NB4 (cell line): ENCODE measurements at places on chromosomes 2 and 18.

DNA sequence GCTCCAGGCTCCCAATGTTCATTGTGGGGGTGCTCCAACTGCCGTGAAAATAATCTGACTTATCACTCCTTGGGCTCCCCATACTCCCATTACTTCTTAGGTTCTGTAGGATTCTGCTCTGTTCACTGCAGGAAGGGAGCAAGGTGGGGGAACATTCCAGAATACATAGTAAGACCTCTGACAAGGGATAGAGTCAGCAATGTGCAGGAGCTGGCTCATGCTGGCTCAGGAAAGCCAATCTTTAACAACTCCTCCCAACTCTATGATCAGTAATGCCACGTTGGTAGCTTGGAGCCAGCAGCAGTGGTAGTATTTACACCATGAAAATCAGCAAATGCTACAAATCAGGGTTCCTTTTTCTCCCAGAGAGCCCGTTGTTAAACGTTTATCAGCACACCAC is 44.4 kb downstream of the FECH start:
- DNase-seq = no peak

DNA sequence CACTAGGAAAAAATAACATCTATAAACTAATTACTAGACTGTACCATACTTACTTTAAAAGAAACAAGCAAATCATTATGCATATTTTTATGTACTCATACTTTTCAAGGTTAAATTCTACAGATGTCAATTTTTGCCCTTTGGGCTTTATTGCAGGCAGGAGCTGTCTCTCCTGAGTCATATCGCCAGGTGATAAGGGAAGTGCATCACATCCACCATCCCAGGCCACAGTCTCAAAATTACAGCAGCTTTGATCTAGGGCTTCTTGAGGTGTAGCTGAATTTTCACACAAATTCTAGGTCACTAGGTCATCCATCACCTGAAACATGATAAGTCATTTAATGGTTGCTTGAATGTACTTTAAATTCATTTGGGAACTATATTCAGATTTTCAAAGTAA is 38.4 kb upstream of the FRZB start:
- DNase-seq = no peak

- peak; percentile 54 for DNase-seq
These were observed 35.7 kb upstream of the MAT2A start for GRCh38 chr2:85503168-85503850.

GRCh38 chr2:127115471-127116199 is 8.7 kb upstream of the BIN1 start:
- DNase-seq = no peak

DNA sequence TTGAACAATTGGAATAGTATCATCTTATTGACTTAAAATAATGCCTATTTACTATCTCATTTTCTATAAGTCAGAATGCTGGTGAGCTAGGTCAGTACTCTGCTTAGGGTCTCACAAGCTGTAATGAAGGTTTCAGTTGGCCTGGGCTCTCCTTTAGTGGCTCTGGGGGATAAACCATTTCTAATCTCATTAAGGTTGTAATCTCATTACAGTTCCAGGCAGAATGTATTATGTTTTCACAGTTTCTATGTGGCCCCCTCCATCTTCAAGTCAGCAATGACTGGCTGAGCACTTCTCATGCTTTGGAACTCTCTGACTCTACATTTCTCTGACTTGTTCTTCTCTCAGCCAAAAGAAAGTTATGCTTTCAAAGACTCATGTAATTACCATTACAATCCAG is 163.1 kb downstream of the CCDC178 start:
- no peak for DNase-seq

DNA sequence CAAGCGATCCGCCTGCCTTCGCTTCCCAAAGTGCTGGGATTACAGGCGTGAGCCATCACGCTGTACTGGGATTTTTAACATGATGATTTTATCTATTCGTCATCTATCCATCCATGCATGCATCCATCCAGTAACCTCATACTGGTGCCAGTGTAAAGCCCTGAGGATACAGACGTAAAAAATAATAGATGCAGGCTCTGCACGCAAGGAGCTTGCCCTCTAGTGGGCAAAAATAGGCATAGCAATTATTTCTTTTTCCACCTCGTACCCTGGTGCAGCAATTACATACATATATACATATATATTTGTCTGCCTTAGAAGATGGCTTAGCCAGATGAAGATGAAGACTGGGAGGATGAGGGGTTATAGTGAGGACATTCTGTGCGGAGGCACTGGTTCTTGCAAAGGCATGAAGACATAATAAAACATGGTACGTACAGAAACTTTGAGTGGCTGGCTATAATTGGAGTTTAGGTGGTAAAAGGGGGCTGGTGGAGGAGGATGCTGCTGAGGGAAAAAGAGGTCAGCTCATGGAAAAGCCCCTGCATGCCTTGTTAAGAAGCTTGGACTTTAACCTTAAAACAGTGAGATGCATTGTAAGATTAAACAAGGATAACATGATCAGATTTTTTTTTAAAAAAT is 19.6 kb upstream of the RPIA start:
- peak; percentile 59 for DNase-seq

- no peak for DNase-seq
These were observed 97.7 kb downstream of the CAPN13 start for GRCh38 chr2:30709516-30709915.

- no peak for DNase-seq
These were observed 112.9 kb downstream of the RIF1 start for GRCh38 chr2:151522556-151522955.

DNA sequence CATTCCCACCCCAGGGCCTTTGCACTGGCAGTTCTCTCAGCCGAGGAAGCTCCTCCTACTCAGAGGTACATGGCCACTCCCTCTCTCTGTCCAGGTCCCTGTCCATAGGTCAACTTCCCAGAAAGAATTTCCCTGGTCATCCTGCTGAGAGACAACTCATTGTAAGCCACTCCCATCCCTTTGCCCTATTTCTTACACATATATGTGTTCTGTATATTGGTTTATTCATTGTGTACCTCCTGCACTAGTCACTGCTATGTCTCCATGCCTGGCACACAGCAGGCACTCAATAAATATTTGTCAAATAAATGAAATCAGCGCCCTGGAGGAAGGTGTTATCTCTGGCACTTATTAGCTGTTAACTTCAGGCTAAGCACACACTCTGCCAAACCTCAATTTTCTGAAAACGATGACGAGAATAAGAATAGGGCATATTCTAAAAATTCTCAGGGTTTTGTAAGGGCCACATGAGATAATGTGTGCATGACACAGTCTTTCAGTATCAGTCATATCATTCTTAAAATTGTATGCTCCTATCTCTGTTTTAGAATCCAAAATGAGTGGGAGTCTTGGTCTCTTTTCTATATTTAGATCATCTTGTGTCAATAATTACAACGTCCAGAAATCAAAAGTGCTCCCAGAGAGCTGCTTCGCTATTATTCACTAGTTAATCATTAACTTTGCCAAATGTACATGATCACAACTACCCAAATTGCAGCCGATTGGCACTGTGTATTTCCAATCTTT is 198.0 kb downstream of the ALK start:
- DNase-seq = no peak

- DNase-seq = no peak
These were observed 335.5 kb upstream of the NT5C1B start for GRCh38 chr2:18924886-18925285.

DNA sequence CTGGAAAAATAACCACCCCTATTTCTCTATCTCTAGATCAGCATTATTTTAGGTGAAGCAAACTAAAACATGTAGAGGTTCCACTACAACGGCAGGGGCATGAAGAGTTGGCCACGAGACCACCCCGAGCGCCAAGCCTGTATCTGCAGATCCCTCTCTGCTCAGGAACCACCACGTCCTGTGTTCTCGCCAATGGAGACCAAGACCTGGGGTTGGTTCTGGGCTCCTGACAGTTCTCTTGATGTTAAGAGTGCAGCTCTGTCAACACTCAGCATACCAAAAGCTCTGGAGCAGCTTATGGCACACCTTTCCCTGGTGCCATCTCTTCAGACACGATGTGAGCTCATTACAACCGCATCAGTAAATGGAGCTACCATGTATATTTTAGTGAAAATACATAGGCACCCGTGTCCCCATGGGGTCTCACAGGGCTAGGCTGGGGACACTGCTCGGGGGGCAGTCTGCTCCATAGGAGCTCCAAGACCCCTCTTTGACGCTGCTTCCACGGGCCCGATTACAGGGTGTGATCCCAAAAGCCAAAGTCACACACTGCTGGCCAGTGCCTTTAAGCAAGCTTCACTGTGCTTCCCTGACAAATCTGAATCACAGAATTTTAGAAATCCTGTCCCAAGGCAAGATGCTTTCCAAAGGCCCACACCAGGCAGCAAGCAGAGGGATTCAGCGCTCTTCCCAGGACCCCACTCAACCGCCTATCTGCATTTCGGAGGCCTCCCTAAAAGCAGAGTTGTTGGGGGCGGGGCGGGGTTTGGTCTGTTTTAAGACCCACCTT is 72.2 kb downstream of the EMILIN2 start:
- DNase-seq = no peak

DNA sequence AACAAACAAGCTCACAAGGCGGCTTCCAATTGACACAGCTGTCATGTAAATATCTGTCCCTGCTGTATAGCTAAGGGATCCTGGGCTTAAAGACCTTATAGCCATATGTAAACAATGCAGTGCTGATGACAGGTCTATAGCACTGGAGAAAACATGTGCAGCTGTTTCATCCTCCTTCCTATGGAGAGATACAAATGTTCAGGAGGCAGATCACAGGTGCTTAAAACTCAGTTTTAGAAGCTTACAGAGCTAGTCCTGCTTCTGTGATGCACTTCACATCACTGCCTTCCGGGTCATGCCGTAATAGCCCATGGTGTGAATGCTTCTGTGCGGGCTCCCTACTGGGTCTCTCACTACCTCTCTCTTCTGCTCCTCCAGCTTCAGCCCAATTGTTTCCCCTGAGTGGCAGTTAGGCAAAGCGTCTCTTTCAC is 262.4 kb upstream of the CHST9 start:
- DNase-seq = no peak

DNA sequence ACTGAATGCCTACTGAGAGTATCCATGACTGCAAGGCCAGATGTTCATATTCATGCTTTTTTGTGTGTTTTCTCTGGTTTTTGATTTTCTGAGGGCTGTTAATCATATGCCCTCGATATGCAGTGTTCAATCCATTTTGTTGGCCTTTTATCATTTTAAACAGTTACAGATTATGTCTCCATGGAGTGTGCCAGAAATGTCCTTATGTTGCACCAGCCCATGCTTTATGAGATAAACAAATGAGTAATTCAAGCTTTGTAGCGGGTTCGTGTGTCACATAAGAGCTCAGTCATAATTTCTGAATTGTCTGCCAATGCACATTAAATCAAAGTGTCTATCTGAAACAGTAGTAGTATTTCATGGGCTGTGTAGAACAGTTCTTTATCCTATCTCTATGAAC is 583.0 kb downstream of the THSD7B start:
- DNase-seq = no peak
